D341Med (cell line): ENCODE measurements at places on chromosomes 5 and 9.
A peak's percentile ranks its signal among the peaks of the same experiment; 100 is the strongest.

DNA sequence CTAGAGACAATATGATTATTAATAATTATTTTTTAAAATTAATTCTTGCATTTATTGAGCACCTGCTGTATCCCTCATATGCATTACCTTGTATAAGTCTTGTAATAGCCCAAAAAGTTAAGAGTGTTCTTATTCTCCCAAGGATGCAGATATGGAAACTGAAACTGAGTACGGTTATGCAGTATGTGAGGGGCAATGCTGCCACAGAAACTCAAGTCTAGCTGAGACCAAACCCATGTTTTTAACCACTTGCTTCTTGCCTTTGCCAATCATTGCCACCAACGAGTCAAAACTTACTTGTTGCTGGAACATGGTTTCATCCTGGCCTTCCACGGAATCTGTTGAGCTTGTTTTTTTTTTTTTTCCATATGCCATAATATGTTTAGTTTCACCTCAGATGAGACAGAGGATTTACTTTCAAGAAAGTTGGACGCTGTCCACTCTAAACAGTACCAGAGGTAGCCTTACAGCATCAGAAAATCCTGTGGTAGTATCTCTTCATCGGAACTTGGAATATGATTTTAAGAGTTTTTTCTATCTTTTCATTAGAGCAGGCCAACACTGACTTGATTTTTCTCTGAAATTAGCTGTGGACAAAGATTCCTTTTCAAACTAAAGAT is 27.9 kb downstream of the DOCK8 start:
- DNase-seq, result no peak

- DNase-seq, result no peak
These were observed 140.6 kb upstream of the LIFR start for GRCh38 chr5:38697013-38697412.

GRCh38 chr5:148403344-148403743 is 19.6 kb downstream of the FBXO38 start:
- no peak for DNase-seq

- DNase-seq, result no peak
These were observed 215.7 kb upstream of the ELL2 start for GRCh38 chr5:96177303-96177869.

DNA sequence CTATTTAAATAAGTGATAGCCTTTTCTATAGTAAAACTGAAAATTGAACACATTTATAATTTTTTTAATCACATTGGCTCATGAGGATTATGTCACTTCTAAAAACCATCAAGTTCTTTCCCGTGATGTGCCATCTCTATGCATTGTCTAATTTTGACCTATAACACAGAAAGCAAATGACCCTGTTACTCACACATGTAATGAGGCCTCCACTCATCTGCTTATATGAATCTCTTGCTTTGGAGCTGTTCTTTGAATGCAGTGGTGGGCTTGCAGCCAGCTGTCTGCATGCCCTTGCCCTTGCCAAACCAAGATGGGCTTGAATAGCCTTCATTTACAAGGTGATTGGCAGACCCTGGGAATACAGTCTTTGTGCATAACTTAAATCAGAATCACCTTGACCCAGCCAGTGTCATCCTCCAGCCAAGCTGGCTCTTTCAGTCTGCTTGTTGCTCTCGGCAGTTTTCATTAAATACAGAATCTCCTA is 163.2 kb downstream of the TRIO start:
- DNase-seq, result no peak

DNA sequence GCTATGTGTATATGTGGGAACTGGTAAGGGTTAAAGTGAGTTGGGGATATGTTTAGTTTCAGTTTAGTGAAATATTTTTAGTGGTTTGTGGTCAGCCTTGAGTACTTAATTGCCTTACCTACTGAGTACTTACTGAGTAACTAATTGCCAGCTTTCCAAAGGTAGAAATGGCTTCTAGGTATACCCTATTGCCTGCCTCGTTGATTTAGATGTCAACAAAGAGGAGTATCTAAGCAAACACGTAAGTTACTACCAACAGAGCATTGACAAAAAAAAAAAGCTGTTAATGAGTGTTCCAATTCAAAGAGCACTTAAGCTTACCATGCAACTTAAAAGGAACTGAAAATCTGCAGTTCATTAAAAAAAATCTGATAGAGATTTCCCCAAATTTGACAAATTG is 8.8 kb downstream of the ATP10B start:
- no peak for DNase-seq

DNA sequence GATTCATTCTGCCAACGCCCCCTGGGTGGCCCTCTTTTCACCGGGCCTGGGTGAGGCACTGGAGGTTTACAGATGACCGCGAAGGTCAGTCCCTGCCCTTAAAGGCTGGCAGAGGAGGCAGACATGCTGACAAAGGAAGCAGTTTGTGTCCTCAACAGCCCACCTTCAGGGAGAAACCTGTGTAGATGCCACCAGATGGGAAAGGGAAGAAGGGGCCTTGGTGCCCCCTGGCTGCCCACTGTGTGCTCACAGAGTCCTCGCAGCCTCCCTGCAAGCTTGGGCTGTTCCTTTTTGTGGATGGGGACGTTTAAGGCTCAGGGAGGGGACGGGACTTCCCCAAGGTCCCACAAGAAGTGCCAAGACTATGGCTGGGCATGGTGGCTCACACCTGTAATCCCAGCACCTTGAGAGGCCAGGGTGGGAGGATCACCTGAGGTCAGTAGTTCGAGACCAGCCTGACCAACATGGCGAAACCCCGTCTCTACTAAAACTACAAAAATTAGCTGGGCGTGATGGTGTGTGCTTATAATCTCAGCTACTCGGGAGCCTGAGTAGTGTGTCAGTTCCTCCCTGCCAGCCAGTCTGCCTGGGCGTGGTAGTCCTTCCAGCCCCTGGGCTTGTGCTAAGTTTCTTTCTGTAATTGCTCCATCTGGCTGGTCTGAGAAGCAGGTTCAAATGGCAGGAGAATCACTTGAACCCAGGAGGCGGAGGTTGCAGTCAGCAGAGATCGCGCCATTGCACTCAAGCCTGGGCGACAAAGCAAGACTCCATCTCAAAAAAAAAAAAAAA is 36.2 kb downstream of the NEK6 start:
- DNase-seq, result no peak

- peak; percentile 81 for DNase-seq
These were observed at the start of gene NACC2 for GRCh38 chr9:136095070-136096058. NACC2 (minus strand) TSS chr9:136095289; CDS start chr9:136050521, 44,768 bp downstream.

- no peak for DNase-seq
These were observed 107.1 kb downstream of the MAT2B start for GRCh38 chr5:163612358-163613149.

DNA sequence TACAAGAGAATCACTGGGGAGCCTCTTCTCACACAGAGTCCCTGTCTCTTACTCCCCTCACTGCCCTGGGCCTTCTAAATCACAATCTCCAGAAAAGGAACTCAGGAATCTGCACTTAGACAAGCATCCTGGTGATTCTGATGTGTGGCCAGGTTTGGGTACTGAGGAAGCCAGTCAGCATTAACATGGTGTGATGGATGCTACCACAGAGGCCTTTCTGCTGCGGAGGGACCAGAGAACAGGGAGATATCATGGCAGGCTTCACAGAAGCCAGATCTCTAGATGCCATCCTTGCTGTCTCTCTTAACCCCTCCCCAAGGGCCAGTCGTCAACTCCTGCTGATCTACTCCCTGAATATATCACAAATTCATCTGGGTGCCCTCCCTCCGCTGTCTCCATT is 1.6 kb downstream of the ANKS6 start:
- DNase-seq, result no peak

DNA sequence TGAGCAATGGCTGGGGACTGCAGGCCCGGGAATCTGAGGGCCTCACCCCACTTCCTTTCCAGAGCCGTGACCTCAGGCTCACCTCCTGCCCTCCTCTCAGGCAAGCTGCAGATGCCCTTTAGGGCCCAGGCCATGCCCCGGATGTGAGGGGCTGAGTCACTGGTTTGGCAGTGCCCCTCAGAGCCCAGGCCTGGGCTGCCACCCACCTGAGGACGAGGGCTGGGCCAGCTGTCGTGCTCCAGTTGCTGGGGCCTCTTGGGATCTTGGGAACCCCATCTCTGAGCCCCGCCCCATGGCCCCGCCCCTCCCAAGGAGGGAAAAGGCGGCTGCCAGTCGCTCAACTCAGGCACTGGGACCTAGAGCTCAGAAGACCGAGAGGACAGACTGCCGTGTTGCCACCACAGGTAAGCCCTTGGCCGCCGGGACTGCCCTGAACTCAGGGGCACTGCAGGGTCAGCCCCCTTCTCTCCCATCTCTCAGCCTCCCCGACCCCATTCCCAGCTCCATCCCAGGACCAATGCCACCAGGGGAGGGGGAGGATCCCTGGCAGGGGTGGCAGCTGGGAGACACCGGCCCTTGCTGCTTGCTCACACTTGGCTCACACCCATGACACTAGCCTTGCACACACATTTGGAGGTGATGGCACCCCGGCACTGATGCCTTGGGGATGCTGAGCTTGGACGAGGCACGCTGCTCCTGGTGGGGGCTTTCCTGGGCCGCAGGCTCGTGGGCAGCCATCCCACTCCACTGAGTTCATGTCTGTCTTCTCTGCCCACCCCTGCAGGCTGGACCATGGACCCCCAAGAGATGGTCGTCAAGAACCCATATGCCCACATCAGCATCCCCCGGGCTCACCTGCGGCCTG is at the start of gene CYSRT1:
CYSRT1 (plus strand) TSS at position 345 of the 865 bp plus-strand sequence; CDS start at position 793, 448 bp downstream.
- no peak for DNase-seq
